ENCODE measurements at places on chromosomes 12 and 14.
A peak's percentile ranks its signal among the peaks of the same experiment; 100 is the strongest.

GRCh38 chr14:88821888-88822287 lies 2.6 kb upstream of the TTC8 start:
- DNase-seq = no peak

DNA sequence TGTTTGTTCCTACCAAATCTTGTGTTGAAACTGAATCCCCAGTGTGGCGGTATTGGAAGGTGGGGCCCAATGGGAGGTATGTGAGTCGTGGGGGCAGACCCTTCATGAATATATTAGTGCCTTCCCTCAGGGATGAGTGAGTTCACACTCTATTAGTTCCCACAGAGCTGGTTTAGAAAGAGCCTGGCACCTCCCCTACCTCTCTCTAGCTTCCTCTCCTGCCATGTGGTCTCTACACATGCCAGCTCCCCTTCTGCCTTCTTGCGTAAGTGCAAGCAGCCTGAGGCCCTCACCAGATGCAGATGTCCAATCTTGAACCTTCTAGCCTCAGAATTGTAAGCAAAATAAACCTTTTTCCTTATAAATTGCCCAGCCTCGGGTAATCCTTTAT lies 105.8 kb downstream of the SPTSSA start:
- peak; percentile 48 for DNase-seq

DNA sequence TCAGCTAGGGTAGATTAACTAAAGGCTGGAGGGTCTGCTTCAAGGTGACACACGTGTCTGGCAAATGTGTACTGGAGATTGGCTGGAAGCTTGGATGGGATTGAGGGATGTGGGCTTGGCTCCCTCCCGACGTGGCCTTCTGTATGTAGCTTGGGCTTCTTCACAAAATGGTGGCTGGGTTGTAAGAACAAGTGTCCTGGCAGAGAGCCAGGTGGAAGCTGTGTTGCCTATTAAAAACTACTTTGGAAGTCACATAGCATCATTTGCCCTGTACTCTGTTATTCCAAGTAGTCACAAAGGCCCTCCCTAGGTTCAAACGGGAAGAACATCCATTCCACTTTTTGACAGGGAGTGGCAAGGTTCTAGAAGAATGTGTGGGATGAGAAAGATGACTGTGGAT lies 174.1 kb upstream of the PRICKLE1 start:
- no peak for DNase-seq

- DNase-seq = no peak
Observed at GRCh38 chr14:102882226-102882906, 40.1 kb upstream of the AMN start.

DNA sequence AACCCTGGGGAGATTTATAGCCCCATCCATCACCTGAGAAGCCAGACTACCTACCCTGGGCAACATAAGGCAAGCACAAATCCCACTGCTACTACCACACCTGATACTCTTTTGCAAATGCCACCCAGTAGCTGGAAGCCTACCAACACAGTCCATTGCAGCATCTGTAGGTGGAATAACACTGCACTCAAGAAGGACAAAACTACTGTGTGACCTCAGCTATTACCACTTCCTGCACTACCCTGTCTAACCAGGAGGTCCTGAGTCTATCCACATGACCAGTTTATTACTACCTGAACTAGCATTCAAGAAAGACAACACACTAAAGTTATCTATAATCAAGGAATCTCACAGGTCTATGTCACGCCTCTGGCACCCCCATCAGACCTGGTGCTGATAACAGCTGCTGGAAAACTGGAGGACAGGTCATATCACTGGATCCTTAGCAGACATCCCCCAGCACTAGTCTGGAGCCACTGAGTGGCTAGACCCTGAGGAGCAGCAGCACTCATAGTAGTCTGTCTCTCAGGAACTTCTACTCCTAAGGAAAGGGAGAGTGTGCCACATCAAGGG lies 2.9 kb upstream of the CLEC1A start:
- no peak for DNase-seq

DNA sequence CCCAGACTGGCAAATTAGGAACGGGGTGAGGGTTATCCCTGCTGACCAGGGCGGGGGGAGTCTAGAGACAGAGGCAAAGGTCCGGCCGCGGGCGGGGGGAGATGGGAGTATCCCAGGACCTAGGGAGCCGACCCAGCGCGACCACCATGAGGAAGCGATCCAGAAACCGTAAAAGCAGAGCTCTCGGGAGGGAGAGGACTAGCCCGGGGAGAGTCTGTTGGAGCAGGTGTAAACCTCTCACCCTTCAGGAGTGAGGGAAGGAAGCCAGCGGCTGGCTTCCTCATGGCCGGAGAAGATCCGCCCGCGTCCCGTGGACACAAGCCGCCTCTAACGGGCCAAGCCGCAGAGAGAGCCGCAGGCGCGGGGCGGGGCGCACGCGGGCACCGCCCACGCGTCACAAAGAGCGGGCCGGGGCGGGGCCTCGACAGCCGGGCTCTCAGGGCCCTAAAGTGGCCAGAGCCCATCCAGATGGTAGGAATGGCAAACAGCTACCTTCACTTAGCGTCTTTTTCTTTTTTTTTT lies at the start of gene ACRBP:
Gene ACRBP, minus strand, starts transcription at position 350 of the 522 bp plus-strand sequence. Its CDS starts 66 bp downstream, at position 284.
- DNase-seq = peak; percentile 60

Measured in fibroblast of mammary gland (primary cell).